ENCODE measurements at places on chromosomes 5 and 9.

GRCh38 chr5:64637144-64637543 is 53.2 kb upstream of the SHISAL2B start:
- DNase-seq: no peak

- no peak for DNase-seq
Measured at GRCh38 chr9:89887286-89887685, 282.5 kb downstream of the GADD45G start.

DNA sequence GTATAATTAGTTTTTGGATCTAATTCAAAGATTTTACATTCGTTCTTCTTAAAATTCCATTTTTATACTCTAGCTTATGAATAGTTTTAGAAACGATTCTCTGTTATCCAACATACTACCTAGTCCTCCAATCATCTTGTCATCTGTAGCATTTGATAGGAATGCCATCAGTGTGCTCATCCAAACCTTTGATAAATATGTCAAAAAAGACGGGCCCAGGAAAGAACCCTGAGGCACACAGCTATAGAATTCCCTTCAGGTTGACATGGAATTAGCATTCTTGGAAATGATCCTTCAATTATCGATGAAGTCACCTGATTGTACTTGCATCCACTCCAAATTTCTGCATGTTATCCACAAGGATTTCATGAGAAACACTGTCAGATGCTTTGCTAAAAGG is 64.8 kb upstream of the EFNA5 start:
- no peak for DNase-seq

DNA sequence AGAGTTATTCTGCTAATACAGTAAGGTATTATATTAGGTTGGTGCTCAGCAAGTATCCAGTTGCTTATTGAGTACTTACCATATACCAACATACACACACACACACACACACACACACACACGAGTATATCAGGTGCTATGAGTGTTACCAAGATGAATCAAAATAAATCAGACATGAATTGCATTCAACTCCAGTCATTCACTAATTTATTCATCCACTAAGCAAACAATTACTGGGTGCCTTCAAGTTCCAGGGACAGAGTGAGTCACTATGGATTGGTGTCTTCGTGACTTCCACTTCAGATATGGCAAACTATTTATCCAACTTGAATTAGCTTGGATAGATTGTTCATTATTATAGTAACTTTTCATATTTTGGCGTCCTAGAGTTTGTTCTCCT is 140.7 kb upstream of the SLC44A1 start:
- DNase-seq: no peak

DNA sequence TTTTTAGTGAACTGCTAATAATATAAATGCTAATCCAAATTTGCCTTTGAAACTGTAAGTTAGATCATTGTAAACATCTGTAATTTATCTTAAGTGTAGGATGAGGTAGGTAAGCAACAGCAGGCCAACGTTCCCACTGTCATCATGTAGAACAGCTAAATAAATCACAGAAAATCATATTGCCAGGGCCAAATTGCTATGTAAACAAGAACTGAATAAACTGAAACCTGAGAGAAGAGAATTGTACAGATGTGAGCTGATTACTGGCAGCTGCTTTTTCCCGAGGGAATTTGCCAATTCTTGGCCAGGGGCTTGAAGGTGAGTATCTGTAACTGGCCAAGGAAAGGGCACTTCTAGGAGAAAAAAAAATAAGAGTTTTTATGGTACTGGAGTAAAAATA is 97.6 kb downstream of the CDH10 start:
- no peak for DNase-seq

DNA sequence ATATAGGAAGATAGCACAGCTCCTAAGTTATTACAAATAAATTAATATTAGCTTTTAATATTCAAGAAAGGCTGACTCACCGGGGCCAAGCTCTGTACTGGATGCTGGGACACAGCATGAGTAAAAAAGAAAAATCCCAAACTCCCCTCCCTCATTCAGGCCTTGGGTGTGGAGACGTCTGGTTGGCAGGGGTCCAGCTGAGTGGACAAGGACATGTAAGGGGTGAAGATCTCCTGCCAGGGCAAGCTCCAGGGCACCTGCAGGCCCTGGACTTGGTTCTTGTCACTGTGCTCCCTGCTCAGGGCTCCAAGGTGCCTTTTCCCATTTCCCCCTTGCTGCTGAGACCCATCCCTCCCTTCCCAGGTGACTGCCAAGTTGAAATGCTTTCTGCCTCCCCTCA is 388.5 kb downstream of the ENC1 start:
- no peak for DNase-seq

DNA sequence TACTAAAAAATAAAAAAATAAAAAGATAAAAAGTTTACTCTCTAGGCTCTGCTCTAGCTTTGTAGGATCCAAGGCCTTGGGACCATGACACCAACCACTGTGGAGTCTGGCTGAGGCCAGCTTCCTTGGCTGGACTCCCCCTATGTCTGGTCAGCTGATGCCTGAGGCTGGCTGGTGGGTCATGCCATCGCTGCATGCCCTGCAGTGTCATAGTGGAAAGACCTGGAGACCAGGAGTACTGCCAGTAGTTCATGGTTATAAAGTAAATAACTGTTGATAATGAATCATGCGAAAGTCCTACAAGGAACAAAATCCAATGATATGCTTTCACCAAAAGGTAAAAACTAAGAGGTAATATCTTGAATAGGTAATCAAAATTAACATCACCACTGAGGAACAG is 43.2 kb downstream of the GARNL3 start:
- no peak for DNase-seq

DNA sequence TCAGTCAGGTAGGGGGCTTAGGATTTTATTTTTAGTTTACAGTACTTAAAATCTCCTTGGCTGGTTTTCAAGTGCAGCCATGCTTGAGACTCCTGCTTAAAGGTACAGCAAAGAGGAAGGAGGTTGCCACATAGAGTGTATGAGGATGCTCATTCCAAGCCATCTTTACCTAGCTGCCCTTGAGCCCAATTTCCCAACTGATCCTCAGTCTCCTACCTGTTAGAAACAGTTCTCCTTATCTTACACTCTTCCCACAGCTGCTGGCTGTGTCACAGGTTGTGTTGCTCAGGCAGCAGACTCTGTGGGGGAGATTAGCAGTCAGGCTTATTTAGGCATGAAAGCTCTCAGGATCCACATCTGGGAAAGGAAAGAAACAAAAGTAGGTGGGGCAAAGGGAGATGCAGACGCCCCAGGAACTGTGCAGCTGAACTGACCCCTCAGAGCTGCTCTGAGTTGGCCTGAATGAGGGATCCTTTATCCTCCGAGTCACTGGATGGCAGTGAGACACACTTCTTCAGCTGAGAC is 95.1 kb downstream of the NMUR2 start:
- no peak for DNase-seq

DNA sequence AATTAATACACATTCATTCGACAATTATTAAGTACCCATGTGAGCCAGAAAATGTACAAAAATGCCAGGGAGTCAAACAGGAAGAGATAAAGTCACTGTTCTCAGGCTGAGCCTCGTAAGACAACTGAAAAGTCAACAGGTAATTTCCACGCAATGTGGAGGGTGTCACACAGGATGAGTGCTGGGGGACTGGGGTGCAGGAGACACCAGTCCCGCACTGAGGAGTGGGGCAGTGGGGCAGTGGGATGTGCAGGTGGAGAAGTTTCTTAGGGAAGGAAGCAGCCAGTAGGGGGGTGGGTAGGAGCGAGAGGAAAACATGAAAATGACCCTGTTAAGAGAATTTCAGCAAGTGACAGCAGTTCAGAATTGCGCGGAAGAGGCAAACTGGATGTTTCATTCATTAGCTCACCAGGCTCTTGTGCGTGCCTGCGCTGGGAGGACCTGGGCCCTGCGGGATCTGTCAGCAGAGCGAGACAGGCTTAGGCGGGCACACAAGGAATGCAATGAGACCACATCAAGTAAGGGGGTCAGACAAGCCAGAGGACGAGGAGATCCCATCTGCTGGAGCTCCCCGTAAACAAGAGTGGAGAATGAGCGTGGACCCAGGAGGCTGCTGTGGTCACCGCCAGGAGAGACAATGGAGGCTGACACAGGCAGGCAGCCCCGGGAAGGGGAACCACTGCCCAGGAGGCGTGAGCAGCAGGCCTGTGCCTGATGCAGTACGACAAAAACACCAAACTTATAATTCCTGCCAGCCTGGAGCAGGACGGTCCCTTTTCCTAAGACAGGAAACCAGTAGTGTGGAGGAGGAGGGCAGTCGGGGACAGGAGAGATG is 21.0 kb downstream of the CAMSAP1 start:
- no peak for DNase-seq

GRCh38 chr9:112038017-112038408 is 137.1 kb downstream of the SUSD1 start:
- no peak for DNase-seq

GRCh38 chr5:154190595-154191304 is at the start of gene GALNT10:
GALNT10 (plus strand) TSS chr5:154190733; CDS start chr5:154190867, 134 bp downstream.
- DNase-seq: no peak

DNA sequence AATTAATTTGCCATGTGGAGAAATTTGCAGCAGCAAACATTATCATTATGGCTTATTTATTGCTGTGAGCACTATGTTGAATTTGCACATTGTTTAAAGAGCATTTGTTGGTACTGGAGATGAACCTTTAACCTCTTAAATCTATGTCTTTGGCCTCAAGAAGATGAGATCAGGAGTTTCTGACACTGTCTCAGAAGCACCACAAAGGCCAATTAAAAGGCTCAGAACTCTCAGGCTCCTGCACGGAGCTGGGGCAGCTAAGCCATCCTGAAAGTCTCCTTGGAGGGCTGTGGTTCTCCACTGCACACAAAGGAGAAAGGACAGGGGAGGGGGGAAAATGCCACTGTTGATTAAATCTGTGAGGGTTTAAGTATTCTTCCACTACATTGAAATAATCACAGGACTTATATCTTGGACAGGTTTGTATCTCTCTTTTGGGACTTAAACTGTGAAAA is 33.1 kb downstream of the ZNF366 start:
- no peak for DNase-seq

DNA sequence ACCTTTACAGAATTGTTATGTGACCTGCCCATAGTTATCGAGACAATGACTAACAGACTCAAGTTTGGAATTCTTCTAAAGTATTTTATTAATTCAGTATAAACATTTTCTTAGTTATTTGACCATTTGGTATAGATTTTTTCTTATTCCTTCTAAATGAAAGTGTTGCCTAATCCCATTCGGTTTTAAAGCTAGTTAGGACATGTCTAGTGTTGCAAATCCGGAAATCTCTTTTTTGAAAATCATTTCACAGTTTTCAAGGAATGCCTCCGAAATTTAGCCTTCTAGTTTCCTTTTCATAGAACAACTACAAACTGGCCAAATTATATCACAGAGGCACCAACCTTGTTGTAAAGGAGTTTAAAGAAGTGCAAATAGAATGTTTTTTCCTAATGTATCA is 171.8 kb downstream of the XRCC4 start:
- no peak for DNase-seq

DNA sequence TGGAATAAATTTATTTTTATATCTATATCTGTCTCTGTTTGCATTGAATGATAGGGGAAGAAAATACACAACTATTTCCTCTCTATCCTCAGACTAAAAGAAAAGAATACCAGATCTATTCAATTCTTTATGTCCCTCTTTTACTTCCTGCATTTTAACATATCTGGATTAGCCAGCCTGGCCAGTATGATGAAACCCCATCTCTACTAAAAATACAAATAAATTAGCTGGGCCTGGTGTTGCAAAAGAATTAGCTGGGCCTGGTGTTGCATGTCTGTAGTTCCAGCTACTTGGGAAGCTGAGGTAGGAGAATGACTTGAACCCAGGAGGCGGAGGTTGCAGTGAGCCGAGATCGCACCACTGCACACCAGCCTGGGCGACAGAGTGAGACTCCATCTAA is 182.0 kb downstream of the LURAP1L start:
- DNase-seq: no peak
